ENCODE measurements at places on chromosomes 1 and 21.

DNA sequence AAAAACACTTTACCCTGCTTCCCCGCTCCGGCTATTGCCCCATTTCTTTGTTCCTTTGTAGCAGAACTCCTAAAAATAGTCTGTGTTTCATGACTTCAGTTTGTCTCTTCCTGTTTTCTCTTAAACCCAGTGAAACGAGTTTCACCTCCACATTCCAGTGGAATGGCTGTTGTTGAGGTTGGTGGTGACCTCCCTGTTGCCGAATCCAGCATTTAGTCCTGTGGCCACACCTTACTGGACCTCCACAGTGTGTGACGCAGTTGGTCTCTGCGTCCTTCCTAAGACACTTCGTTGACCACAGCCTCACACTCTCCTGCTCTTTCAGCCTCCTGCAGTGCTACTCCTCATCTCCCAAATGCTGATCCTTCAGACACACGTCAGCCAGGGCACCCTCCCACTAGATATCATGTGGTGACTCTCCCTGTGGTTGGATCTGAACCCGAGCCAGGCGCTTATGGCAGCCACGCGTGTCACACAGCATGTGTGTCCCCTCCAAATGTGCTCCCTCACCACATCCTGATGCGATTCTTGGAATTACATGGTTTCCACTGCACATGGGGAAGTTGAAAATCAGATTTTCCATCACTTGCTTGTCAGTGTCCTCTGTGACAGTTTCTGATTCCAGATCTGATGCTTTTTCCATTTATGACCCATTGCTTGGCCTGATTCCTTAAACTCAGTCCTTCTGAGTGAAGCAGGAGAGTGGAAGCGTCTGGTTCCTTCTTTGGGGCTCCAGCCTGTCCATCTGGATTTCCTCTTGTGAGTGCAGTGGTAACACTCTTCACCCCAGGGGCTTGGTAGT, 99.1 kb upstream of the ARTN start:
- no peak for DNase-seq

DNA sequence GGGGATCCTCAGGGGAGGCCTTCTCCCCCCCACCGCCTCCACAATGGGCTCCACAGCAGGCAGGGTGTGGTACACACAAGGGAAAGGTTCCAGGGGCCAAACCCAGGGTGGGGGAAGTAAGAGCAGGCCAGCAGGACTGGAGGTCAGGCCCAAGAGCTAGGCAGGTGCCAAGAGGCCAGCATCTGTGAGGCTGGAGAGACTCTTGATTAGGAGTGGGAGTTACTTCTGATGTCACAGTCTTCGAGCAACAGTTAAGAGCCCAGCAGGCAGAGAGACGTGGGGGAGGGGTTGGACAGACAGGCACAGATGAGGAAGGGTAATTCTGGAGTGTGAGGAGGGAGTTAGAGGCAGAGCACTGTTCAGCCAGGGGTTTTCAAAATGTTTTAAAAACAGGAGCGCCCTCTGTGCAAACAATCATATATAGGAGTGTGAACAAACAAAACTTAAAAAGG, 55.8 kb downstream of the SLC9A1 start:
- no peak for DNase-seq

- peak; percentile 29 for DNase-seq
Measured at GRCh38 chr1:101128211-101128727, 102.7 kb upstream of the DPH5 start.

- no peak for DNase-seq
Measured at GRCh38 chr1:25392841-25393240, 27.8 kb downstream of the RHCE start.

GRCh38 chr1:42450061-42450460, 5.8 kb downstream of the ZMYND12 start:
- DNase-seq, result no peak

- no peak for DNase-seq
Measured at GRCh38 chr1:61645476-61645875, 79.5 kb downstream of the TM2D1 start.

DNA sequence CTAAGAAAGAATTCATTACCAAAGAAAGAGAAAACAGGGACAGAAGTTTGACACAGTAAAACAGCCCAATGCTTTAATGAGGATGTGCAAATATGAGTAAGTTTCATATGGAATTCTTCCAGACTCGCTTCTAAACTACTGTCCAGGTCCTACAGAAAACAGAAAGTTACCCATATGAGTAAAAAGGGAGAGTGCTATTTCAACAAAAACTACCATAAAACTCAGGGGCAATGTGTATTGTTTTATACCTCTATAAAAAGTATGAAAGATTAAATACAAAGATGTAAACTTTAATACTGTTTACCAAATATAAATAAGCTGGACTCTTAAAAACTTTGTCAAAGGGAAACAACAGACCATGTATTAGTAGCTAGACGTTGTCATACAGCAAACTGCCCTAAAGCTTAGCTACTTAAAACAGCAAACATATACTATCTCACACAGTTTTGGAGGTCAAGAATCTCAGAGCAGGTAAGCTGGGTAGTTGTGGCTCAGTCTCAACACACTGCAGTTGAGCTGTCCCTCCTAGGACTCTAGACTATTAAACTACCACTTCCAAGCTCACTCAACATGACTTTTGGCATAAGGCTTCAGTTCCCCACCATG, 174.9 kb downstream of the COP1 start:
- DNase-seq, result no peak

DNA sequence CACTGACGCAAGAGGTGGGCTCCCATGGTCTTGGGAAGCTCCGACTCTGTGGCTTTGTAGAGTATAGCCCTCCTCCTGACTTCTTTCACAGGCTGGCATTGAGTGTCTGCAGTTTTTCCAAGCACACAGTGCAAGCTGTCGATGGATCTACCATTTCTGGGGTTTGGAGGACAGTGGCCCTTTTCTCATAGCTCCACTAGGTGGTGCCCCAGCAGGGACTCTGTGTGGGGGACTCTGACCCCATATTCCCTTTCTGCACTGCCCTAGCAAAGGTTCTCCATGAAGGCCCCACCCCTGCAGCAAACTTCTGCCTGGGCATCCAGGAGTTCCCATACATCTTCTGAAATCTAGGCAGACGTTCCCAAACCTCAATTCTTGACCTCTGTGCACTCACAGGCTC, 236.2 kb downstream of the COL11A1 start:
- DNase-seq, result no peak

- no peak for DNase-seq
Measured at GRCh38 chr1:113170519-113170918, 97.5 kb downstream of the LRIG2 start.

GRCh38 chr1:34075576-34075975, 89.5 kb downstream of the CSMD2 start:
- DNase-seq, result no peak

DNA sequence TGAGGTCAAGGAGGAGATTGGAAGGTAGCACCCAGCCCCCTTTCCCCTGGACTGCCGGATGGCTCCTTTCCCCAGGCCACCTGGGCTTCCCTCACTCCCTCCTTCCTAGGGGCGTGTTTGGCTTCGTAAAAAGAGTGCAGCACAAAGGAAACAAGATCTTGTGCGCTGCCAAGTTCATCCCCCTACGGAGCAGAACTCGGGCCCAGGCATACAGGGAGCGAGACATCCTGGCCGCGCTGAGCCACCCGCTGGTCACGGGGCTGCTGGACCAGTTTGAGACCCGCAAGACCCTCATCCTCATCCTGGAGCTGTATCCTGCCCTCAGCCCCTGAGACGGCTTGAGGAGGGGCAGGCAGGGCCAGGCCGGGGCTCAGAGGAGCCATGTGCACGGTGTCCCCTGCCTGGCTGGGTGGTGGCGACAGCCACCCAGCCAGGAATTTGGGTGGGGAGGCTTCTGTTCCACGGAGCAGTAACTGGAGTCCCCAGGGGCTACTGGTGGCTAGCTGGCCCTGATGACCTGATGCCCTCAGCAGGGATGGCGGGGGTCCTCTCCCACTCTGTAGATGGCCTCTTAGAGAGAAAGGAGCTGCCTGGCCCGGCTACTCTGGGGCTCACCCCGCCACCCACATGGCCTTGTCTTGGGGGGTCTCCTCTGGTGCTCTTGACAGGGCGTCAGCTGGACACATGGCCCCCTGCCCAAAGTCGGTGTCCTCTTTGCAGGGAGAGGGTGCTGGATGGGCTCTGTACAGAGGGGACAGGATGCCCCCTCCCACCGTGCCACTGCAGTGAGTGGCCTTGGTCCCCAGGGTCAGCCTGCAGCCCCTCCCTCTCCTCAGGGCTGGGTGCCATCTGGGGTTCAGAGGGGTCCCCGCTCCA, 39.5 kb downstream of the TRIM11 start:
- DNase-seq, result no peak

- DNase-seq, result no peak
Measured at GRCh38 chr1:37354876-37355650, 119.3 kb upstream of the ZC3H12A start.

- peak; percentile 2 for DNase-seq
Measured at GRCh38 chr1:157626099-157626498, 28.2 kb upstream of the FCRL4 start.

All from CD4-positive, alpha-beta T cell treated with Interleukin-21 for 1 hour (primary cell).